ENCODE measurements at places on chromosomes 5 and 9.

DNA sequence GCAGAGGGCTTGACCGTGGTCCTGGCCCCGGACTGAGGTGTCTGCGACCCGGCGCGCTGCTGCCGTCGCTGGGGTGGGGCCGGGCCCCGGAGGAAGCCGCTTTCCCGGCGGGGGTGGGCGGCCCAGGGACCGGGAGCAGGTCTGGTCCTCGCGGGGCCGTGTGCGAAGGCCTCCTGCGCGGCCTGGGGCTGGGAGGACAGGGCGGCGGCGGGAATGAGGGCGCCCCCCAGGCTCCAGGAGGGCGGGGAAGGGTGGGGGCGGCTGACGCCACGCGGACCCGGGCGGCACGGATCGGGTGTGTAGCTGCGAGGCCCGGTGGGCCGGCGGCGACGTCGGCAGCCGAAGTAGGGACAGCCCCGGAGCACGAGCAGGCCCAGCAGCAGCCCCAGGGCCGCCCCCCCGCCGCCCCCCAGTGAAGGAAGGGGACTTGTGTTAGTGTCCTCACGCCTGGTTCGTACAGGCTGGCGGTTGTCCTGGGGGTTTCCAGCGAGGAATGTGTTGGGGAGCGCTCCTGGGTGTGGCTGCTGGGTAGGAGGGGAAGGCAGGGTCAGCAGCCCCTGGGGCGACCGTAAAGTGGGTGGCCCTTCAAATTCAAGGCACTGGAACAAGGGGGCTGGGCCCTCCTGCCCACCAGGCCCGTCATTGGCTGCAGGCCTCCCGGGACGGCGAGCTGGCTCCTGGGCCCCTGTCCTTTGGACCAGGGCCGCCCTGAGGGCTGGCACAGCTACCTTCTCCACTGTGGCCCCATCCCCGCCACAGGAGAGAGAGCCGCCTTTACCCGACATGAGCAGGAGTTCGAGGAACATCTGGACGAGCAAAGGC is 597 bp upstream of the TMEM250 start:
- no peak for DNase-seq

DNA sequence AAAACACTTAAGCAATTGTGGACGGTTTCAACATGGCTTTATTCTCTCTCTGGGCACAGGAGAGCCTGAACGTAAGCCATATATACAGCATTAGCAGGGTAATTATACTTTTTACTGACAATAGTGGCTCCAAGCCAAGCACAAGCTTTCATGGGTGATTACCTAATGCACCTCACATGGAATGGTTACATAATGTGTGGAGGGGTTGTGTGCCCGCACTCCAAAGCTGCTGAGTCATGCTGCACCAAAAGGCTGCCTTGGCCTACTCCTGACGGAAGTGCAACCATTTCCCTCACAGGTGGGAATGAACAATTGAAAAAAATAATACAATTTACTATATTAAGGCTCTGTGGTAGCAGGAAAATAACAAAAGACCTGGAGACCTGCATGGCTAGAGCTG is 86.5 kb upstream of the ATP10B start:
- DNase-seq = no peak

GRCh38 chr5:168364750-168365550 is 73.5 kb downstream of the WWC1 start:
- DNase-seq = peak; percentile 7

DNA sequence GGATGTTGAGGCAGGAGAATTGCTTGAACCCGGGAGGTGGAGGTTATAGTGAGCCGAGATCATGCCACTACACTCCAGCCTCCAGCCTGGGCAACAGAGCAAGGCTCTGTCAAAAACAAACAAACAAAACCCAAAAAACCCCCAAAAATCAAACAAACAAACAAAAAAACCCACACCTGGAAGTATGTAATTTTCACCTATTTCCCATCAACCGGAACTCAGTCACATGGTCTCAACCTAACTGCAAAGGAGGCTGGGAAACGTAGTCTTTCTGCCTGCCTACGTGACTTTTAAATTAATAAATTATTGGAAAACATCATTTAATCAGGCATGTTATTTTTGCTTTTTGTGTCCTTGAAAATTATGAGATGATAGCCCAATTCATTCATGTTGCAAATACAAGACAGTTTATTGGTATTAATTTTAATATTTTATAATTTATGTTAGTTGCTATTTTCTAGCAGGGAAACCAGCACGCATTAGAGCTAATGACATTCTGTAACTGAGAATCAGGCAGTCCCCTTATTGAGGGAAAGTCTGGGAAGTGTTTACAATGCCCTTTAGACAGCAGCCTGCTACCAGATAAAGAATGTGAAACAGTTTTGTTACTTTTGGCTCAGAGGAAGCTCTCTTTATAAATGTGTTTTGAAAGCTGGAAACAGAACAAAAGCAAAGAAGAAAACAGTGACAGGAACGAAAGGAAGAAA is 110.3 kb downstream of the NXNL2 start:
- no peak for DNase-seq

DNA sequence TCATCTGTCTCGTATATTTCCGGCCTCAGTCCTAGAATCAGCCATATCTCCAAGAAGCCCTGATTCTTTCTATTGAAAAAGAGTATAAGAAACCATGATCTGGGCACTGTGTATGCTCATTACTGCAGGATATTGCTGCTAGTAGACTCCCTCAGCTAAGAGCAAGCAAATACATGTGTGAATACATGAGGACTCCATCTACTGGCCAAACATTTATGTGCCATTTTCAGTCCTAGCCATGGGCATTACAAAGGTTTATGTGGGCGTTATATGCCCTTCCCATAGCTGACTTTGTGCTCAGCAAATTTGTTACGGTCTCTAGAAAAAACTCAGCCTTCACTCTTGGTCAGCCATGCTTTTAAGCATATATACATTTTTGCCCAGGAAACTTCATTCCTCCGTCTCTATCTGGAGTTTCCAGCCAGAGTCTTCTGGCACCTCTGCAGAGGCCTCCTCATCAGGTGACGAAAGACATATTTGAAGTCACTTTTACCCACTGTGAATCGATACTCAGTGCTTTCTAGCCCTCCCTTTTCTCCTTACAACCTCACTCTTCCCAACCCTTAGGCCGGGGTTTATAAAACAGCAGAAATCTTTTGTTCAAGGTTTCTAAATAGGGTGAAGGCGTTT is 1495.6 kb upstream of the CDH6 start:
- DNase-seq = no peak

- peak; percentile 80 for DNase-seq
Observed at GRCh38 chr9:113772121-113772810, 103.8 kb upstream of the ZNF618 start.

DNA sequence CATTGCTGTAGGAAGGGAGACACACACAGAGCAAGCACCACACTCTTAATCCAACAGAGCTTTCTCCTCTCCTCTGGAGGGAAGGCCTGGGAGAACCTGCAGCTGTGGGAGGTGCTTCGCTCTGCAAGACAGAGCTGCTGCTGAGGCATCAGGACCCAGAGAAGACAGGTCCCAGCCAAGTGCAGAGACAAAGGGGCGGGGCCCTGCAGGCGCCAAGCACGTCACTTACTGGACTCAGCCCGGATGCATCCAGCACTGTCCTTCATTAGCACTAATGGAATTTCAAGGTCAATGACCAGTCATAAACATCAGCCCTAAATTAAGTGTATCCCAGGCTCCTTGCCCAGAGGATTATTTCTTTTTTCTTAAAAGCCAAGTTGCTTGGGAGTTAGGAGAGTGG is 337.1 kb upstream of the PANK3 start:
- no peak for DNase-seq

- DNase-seq = peak; percentile 12
Observed at GRCh38 chr5:56116599-56117141, 116.5 kb downstream of the ANKRD55 start.

DNA sequence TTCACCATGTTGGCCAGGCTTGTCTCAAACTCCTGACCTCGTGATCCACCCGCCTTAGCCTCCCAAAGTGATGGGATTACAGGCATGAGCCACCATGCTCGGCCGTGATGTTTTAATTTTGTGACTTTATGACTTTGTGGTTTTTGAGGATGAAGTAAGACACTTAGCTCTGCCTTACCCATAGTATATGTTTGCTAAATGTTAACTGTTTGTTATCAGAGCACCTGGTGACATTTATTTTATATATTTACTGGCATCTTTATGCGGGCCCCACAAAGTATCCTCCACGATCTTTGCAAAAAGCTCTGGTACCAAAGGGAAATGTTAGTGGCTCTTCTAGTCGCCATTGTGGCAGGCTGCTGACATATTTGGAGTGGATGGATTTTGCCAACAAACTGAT is 6.7 kb downstream of the SLC23A1 start:
- no peak for DNase-seq

DNA sequence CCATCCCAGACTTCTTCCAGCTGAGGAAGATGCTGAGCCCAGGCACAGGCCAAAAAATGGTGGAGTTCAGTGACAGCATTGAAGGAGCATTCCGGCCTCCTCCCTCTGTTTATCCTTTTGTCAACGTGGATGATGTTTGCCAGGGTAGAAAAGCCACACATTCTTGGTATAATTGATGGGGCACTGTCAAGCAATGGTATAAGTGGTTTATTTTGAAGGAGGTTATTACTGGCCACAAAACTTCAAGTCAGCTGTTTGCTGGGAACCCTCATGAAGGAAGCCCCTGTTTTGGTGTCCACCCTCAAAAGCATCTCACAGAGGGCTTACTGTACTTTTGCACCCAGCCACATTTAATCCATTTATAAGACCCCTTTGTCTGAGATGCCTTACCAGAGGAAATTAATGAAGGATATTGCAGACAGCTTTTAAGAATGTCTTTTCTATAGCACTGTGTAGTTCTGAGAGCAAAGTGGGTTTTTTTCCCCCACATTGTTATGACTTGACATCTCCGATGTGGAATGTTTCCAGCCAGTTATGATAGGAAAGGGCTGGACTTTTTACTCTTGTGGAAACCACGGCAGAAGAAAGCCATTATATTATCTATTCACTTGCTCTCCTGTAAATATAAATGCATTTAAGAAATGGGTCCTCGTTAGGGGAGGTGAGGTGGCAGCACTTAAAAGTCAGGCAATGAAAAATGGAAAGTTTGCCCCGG is 95.5 kb upstream of the SPATA31D4 start:
- DNase-seq = no peak

DNA sequence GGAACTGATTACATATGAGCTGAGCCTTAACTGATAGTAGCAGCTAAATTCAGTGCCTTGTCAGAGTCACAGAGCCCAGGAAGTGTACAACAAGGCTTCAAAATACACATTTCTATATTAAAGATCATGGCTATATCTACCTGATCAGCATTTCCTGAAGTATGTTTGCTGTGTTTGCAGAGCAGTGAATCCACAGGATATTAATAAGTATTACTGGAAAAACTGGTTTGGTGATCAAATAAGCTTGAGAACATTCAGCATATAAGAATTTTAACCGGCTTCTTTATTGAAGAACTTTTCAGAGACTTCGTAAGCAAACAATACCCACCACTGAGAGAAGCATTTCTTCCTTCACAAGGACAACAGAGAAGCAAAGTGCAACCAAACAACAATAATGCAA is 227.0 kb downstream of the ELAVL2 start:
- no peak for DNase-seq

GRCh38 chr9:122346478-122347347 is 24.1 kb upstream of the PTGS1 start:
- peak; percentile 38 for DNase-seq

- DNase-seq = peak; percentile 77
Observed at GRCh38 chr9:33165263-33166151, 1.6 kb downstream of the B4GALT1 start.

DNA sequence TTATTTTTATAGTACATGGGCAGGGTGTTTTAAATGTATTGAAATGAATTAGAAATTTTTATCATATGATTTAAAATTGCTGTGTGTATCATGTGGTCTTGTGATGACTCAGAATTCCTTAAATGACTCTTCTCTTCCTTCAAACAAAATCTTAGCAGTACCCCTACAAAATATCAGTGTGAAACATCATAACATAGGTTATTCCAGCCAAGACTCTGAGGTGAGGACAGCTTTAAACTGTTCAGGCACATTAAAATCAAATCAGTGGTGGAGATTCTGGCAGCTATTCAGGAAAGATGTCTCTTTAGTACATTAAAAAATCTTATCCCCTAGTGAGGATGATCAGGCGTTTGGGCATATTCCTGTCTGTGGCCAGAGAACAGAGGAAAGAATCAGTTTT is 174.0 kb downstream of the MAN2A1 start:
- DNase-seq = peak; percentile 68

- DNase-seq = peak; percentile 84
Observed at GRCh38 chr9:108041551-108041950, 552.0 kb upstream of the KLF4 start.

GRCh38 chr5:170252720-170253350 is 20.1 kb downstream of the C5orf58 start:
- DNase-seq = no peak

GRCh38 chr5:58024151-58024550 is 435.7 kb downstream of the PLK2 start:
- DNase-seq = no peak

GRCh38 chr5:169081000-169081724 is 219.8 kb downstream of the SLIT3 start:
- no peak for DNase-seq

DNA sequence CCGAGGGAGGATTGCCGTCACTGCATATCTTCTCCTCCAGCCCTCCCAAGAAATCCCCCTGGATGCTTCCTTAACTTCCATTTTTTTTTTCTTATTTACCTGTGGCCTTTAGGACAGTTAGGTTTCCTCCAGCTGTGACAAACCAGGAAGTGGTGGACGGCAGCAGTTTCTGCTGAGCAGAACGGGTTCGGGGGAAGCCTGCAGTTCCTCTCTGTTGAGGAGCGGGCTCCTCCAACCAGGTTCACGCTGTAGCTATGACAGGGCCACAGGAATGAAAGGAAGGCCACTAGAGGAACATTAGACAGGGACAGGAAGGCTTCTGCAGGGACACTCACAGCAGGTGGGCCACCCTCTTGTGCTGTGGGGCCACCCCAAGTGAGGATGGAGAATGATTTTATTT is 76.7 kb upstream of the SYK start:
- DNase-seq = no peak

- DNase-seq = no peak
Observed at GRCh38 chr5:89435347-89435746, 552.4 kb upstream of the MEF2C start.

- no peak for DNase-seq
Observed at GRCh38 chr5:87944553-87945285, 323.9 kb downstream of the TMEM161B start.

- no peak for DNase-seq
Observed at GRCh38 chr5:75214928-75215327, 21.8 kb downstream of the ANKRD31 start.

GRCh38 chr5:68817632-68818031 is 276.2 kb upstream of the SLC30A5 start:
- no peak for DNase-seq

GRCh38 chr5:77321793-77322394 is 111.4 kb downstream of the PDE8B start:
- no peak for DNase-seq
